ENCODE measurements at places on chromosomes 7 and 10.

- no peak for DNase-seq
These were observed 14.0 kb downstream of the LRGUK start for GRCh38 chr7:134140889-134141867.

- DNase-seq = no peak
These were observed 19.6 kb downstream of the NFE2L3 start for GRCh38 chr7:26171601-26172000.

- no peak for DNase-seq
These were observed 42.8 kb downstream of the CPXM2 start for GRCh38 chr10:123848564-123849457.

GRCh38 chr10:58951746-58952145 is 224.7 kb upstream of the PHYHIPL start:
- DNase-seq = no peak

DNA sequence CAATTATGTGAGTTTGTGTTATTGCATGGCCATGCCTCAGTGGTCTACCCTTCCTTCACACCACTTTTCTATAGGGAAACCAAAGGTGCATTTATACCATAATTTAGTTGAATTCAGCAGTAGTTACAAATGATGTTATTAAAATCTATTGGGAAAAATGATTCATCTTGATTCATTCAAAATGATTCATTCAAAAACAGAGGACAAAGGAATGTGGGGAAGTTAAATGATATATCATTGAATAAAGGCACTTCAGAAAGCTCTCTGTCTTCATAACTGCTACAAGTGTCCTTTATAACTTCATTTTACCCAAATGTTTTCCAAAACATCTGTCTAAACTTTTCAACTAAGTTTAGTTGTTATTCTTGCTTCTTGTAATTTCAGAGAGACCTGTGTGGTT is 722.9 kb downstream of the GRM8 start:
- no peak for DNase-seq

DNA sequence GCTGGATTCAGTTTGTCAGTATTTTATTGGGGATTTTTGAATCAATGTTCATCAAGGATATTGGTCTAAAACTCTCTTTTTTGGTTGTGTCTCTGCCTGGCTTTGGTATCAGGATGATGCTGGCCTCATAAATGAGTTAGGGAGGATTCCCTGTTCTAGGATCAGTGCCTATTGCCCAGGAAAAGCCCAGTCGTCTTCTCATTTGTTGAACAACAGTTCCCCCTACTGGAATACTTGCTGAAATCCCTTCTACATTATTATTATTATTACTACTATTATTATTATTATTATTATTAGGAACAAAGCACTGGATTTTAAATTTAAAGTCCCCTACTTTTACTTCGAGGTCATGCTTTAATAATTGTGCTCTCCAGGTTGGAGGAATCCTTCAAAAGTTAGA is 528.9 kb downstream of the MAGI2 start:
- no peak for DNase-seq

GRCh38 chr10:117581961-117582360 is 39.4 kb downstream of the EMX2 start:
- DNase-seq = no peak

GRCh38 chr7:122618585-122619189 is 80.2 kb downstream of the RNF133 start:
- no peak for DNase-seq

DNA sequence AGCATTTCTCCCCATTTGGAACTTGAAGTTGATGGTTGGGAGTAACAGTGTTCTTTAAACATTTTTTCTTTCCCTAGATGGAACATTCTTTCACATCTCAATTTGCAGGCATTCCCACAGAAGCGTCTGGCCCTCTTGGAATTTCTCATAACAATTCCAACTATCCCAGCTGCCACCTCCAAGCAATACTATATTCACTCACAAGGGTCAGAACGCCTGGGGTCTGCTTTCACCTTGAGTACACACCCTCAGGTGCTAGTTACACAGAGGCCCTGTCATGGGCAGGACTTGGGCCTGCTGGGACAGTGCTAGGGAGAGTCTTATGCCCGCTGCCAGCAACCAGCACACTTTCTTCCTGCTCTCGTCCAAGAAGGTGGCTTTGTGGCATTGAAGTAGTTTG is 136.5 kb downstream of the JCAD start:
- no peak for DNase-seq

GRCh38 chr7:151372612-151373265 is 31.1 kb downstream of the NUB1 start:
- DNase-seq = no peak

DNA sequence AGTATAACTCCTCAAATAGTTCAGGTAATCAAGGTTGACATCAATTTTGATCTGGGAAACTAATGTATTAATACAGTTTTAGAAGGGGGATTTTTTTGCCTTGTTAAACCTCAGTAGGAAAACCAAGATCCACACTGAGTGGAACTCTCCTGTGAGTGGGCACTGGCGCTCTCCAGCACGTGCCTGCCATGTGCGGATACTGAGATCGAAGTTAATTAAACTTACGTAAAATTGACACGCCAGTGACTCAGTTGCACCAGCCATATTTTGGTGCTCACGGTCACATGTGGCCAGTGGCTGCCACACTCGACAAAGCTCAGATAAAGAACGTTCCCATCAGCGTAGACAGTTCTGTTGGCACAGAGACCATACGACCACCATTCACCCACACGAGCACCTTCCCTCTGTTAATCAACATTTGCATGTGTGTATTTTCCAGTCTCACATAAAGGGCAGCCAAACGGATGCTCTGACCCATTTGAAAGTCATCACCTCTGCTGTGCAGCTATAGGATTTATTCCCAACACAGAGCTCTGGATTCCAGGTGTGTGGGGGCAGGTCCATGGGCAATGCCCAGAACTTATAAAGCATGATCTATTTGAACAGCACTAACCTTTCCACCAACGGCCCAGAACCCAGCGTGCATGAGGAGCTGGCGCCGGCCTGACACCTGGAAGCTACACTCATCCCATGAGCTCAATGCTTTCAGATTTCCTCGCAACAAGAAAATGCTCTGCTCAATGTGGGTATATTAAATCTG is 77.7 kb downstream of the VIPR2 start:
- DNase-seq = no peak

- DNase-seq = no peak
These were observed 39.2 kb downstream of the GNAT3 start for GRCh38 chr7:80472491-80473200.

- DNase-seq = no peak
These were observed 5.9 kb downstream of the SLIT1 start for GRCh38 chr10:97179731-97180362.

- DNase-seq = no peak
These were observed 973.5 kb downstream of the ANKRD7 start for GRCh38 chr7:119197877-119198527.

DNA sequence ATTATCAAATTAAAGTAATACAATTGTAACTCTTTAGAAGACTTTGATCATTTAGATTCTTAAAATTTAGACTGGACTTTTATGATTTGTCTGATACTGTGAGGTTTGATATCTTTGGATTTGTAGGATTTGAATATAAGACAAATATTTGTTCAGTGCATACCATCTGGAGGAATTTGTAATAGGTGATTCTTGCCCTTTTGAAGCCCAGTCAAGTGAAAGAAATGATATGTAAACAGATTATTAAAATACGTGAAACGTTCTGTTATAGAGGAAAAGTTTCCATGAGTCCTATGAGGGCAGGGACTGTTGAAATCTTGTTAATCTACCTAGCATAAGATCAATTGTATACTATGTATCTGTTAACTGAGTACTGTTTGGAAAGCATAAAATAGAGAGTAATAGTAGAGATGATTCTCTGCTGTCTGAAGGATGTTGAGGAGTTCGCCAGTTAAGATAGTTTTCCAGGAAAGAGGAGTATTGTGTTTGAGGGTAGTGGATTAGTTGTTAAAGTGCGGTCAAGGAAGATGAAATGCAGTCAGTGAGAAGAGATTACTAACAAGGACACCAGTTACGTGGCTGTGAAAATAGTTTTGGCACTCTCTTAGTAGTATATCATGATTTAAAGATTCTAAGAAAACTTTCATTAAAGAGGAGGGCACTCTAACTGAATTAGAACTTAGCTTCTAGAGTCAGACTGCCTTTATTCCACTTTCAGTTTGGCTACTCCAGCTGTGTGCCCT is 14.4 kb downstream of the PDCD4 start:
- no peak for DNase-seq

DNA sequence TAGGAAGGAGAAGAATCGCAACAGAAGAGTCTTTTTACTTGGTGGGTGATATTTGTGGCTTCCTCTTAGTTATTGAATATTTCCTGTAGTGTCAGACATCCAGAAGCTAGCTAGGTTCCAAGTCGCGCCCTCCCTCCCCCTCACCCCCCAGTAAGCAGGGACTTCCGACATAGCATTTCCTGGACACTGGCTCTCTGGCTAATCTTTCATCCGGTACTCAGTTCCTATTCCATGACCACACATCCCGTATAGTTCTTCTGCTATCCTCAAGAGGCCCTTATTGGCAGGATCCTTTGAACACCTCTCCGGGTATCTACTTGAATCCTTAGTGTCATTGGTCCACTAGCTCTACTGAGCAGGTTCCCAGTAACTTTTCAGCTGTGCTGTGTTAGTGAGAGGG is 167.8 kb downstream of the HDAC9 start:
- DNase-seq = no peak

All from GOT3 (cell line).